ENCODE measurements at places on chromosomes 3 and 15.

DNA sequence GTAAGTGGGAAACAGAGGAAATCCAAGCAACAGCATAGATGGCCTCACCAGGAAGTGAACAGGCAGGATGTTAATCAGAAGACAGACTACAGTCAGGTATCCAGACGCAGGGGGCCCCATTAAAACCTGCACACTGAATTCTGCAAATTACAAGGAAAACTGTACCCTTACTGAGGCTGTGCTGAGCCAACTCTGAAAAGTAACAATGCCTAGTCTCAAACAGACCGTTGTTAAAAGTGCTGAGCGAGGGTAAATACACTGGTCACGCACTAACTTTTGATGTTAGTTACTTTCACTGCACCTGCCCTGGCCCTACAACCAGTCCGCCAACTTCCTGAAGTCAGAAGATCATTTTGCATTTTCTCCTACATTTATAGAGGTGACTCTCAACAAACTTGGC lies 1.0 kb downstream of the TAMM41 start:
- no peak for DNase-seq

DNA sequence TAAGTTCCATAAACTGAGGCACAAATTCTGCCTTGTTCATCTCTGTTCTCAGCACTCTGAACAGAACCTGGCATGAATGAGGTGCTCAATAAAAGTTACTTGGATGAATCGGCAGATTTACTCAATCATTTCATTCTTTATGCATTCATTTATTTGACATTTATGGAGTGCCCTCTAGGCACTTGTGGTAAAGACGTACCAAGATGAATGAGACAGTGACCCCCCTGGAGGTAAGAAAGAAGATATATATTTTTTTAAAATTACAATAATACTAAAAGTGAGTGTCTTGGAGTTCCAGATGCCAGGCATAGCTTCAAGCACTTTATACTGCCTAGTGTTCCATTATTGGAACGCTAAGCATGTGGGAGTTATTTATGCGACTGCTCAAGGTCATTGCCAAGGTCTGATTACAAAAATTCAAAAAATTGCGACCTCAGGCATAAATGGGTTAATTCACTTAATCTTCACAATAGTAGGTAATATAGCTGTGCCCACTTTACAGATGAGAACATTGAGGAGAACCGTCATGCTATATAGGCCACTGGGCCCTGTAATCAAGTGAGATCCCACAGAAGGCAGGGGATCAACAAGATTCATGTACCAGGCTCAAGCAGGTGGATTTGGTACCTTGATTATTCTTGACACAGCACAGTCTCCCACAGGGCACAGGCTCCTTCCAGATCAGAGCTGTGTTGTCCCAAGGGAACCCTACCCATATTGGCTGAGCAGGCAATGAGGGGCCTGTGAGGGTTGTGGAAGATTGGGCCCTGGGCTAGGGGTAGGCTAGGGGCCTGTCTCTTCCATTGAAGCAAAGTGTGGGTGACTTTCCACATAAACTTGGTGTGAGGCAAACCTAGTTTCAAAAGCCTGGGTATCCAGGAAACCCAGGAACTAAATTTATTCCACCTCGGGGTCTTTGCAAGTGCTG lies 10.7 kb downstream of the XIRP1 start:
- DNase-seq, result no peak

- DNase-seq, result no peak
Measured at GRCh38 chr3:104520228-104520655, 846.5 kb upstream of the ALCAM start.

DNA sequence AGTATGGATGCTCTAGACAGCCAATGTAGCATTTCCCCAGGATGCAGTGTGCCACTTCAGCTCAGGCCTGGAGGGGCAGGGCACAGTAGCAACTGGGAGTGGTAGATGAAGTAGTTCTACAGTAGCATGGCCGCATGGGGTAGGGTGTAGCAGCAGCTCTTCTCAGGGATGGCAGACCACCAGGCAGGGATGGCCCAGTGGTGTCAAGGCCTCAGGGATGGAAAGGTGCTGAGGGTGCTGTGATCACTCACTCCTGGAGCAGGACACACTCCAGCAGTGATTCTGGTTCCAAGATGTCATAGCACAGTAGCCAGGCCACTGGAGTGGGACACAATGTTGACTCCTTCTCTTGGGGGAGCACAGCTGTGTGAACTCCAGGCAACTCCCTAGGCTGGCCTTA lies 210.9 kb upstream of the LYSMD4 start:
- no peak for DNase-seq

- DNase-seq, result no peak
Measured at GRCh38 chr3:66153481-66154443, 67.0 kb upstream of the SLC25A26 start.

DNA sequence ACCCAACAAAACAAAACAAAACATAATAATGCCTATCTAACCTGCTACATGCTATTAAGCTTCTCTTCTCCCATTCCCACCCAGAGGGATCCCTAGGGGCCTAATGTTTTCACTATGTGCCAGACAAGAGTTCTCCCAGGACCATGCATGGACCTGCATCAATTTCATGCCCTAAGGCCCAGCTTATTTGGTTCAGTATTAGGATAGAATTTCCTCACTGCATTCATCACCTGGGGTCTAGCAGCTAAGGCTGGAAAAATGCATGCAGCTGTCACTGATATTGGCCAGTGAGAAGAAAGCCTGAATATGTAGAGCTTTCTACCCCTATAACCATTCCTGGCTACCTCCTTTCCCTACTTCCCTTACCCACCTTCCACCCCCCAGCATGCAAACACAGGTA lies 2.0 kb upstream of the HCLS1 start:
- DNase-seq, result no peak

DNA sequence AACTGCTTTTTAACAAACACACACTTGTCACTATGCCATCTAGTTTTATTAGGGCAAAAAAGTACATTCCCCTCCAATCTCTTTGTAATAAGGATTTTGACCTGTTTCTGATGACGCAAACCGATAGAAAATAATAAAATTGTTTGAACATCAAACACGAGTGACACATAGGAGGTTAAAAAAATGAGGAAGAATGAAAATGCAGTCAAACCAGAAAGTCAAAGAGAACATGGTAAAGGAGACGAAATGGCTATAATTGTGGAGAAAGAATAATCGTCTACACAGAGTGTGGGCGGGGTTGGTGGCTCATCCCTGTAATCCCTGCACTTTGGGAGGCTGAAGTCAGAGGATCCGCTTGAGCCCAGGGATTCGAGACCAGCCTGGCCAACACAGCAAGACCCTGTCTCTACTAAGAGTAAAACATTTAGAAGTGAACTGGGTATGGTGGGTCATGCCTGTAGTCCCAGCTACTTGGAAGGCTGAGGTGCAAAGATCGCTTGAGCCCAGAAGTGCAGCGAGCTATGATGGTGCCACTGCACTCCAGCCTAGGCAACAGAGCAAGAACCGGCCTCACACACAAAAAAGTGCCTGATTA lies 83.2 kb downstream of the MEIS2 start:
- no peak for DNase-seq

DNA sequence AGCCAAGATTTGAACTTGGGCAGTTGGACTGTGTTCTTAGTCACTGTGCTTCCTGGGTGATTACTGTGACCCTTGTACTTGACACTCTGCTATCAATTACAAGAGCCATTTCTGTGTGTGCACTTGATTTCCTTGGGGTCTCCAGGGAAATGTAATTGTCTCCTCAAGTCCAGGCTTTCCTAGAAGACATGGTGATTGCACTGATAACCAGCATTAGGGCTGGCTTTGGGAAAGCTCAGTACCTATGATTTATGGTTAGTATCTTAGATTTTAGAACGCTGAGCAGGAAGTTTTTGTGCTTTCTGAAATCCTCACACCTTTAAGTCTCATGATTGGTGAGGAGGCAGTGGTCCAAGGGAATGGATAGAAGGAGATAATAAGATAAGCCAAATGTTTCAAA lies 1.6 kb upstream of the CLDN11 start:
- DNase-seq, result no peak

DNA sequence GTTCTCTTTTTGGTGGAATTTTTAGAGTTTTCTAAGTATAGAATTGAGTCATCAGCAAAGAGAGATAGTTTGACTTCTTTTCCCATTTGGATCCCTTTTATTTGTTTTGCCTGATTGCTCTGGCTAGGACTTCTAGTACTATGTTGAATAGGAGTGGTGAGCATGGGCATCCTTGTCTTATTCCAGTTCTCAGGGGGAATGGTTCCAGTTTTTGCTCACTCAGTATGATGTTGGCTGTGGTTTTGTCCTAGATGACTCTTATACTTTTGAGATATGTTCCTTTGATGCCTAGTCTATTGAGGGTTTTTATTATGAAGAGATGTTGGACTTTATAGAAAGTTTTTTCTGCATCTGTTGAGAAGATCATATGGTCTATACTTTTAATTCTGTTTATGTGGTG lies 72.5 kb downstream of the TNFAIP8L3 start:
- no peak for DNase-seq

DNA sequence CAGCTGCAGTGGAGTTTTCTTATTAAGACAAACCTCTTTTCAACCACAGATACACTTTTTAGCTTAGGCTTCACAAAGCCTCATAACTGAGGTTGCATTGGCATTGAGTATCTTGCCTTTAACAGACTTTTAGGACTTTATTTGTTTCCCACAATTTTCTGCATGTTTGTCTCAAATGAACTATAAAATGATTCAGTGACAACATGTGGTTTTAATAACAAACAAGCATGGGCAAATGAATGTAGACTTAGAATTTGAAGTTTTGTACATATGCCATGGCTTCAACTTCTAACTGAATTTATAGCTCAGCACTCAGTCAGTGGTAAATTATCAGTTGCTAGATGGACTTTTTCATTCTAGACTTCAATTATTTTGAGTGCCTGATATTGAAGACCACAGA lies 101.6 kb downstream of the SLC25A26 start:
- DNase-seq, result no peak

DNA sequence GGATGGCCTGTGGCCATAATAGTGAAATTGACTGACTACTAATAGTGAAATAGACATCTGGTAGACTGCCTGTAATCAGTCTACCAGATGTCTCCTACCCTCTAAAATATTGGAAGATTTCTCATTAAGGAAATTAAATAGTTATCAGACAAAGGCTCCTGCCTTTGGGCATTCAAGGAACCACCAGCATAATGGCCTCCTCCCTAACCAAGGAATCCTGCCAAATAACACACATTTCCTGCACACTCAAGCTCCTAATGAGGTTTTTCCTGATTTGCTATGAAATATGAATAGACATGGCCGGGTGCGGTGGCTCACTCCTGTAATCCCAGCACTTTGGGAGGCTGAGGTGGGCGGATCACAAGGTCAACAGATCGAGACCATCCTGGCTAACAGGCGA lies 14.6 kb downstream of the NUSAP1 start:
- no peak for DNase-seq

GRCh38 chr3:180421721-180422120 lies 180.2 kb upstream of the TTC14 start:
- DNase-seq, result no peak

GRCh38 chr3:81788610-81789009 lies 27.2 kb upstream of the GBE1 start:
- DNase-seq, result no peak

DNA sequence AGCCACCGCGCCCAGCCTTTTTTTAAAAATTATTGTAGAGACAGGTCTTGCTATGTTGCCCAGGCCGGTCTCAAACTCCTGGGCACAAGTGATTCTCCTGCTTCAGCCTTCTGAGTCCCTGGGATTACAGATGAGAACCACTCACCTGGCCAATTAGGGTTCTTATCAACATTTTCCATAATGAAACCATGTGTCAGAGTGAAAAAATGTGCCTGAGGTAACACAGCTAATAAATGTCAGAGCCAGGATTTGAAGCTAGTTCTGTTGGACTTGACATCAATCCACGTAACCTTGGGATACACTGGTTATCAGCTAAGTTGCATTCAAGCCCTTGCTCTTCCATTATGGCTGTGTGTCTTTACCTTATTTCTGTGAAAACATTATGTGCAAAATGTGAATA lies 29.1 kb downstream of the CHST14 start:
- no peak for DNase-seq

- no peak for DNase-seq
Measured at GRCh38 chr3:11386465-11387113, 114.4 kb downstream of the ATG7 start.

DNA sequence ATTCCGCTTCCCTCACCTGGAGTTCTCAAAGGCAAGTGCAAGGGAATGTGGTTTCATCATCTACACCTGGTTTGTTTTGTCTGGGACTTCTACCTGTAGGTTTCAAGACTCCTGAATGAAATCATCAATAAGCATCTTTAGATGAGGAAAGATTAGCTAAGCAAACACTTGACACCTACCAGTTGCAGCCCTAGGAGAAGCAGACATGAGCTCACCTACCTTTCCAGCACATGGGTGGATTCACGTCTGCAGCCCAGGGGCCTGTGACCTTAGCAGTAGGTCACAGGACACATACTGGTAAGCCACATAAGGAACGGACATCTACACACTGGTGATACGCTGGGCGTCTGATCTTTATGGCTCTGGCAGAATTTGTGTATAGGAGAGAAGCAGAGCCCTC lies 26.7 kb downstream of the SLCO2A1 start:
- DNase-seq, result no peak

GRCh38 chr15:98900356-98900755 lies 107.2 kb downstream of the PGPEP1L start:
- DNase-seq, result no peak

DNA sequence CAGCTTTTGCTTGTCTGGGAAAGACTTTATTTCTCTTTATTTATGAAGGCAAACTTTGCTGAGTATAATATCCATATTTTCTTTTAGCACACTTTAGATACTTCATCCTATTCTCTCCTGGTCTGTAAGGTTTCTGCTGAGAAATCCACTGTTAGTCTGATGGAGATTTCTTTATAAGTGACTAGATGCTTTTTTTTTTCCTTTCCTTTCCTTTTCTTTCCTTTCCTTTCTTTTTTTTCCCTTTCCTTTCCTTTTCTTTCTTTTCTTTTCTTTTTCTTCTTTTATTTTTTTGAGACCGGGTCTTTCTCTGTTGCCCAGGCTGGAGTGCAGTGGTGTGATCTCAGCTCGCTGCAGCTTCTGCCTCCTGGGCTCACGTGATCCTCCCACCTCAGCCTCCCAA lies 38.4 kb downstream of the TOPAZ1 start:
- no peak for DNase-seq

- DNase-seq, result peak; percentile 74
Measured at GRCh38 chr3:39144095-39144747, 9.2 kb downstream of the CSRNP1 start.

GRCh38 chr15:39407116-39407515 lies 173.8 kb upstream of the THBS1 start:
- no peak for DNase-seq

- DNase-seq, result no peak
Measured at GRCh38 chr3:52078781-52079560, 22.6 kb upstream of the DUSP7 start.

DNA sequence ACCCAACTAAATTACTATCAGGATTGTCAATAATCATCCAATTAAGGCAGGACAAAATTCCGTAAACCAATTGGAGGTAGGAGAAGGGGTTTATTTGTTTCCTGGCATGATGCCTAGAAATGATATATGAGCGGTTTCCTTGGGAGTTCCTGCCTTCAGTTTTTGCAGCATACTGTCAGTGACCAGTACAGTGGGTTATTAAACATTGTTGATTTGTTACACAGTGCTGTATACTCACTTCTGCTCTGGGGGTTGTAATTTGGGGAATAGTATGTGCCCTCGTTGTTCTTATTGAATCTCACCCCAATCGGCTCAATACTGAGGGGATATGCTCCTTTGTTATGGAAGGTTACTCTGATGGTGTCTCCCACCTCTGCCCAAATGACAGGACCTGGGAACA lies 22.2 kb downstream of the CP start:
- peak; percentile 66 for DNase-seq

All from NCI-H2081 (cell line).